Muscle of arm (tissue), 14 donors: ENCODE measurements at places on chromosomes 3 and 15.
A peak's percentile ranks its signal among the peaks of the same experiment; 100 is the strongest.

- DNase-seq: no peak
Observed at GRCh38 chr3:171194965-171195364, 168.4 kb upstream of the SLC2A2 start.

GRCh38 chr3:50095352-50095998, 6.8 kb downstream of the RBM5 start:
- DNase-seq: no peak

- no peak for DNase-seq
Observed at GRCh38 chr15:50747523-50747922, 18.0 kb downstream of the SPPL2A start.

GRCh38 chr3:39716849-39717248, 92.6 kb upstream of the MYRIP start:
- no peak for DNase-seq

- no peak for DNase-seq
Observed at GRCh38 chr3:40120806-40121205, 188.7 kb upstream of the EIF1B start.

- DNase-seq: no peak
Observed at GRCh38 chr3:3027976-3028567, 82.1 kb downstream of the IL5RA start.

DNA sequence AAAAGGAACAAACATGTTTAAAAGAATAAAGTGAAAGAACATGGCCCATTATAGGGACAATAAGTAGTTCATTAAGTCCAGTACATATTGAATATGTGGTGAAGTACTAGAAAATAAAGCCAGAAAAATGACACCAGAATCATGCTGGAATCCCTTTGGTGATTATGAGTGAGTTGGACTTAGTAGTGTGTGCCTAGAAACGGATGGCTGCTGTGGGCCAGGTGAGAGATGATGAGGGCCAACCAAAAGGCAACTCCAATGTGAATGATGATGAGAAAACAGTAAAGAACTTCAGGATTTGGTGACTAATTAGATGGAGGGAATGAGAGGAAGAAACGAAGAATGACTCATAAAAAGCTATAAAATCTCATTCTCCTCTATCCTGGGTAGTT, 3.3 kb downstream of the CRYGS start:
- DNase-seq: no peak

DNA sequence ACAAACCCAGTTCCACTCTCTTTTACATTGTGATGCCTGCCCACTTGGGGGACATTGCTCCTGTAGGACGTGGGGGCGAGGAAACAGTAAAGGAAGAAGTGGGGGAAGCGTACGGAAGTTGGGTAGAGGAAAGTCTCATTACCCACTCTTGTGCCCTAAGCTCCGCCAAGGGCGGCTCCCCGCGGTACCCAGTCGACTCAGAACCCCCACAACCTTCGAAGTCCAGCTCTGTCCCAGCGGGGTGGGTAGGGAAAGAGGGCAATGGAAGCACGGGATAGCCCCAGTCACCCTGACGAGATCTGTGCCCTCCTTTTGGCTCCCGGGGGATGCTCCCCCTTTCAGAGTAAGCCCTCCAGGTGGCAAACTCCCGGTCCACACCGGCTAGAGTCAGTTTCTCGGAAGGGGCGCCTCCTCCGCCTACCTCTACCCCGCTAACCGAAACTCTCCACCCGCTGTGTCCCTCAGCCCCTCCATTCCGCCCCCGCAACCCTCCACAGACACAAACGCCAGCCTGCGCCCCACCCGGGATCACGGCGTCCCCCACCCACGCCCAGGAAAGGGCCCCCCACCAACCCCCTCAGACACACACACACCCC, 527 bp downstream of the CSNK1G1 start:
- peak; percentile 19 for DNase-seq

- DNase-seq: peak; percentile 63
Observed at GRCh38 chr15:74901612-74902063, 5.0 kb downstream of the FAM219B start.

DNA sequence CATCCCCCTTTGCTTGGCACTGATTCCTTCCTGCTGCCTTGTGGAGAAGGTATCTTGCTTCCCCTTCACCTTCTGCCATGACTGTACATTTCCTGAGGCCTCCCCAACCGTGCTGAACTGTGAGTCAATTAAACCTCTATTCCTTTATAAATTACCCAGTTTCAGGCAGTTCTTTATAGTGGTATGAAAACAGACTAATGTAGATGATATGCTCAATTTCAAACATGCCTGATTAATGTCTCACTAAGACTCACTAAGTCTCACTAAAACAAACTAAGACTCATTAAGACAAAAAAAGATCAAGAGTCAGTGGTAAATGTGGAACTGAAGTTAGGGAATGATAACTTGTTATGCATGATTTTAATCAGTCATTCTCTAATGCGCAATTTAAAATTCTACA, 606.6 kb downstream of the RBMS3 start:
- DNase-seq: no peak

DNA sequence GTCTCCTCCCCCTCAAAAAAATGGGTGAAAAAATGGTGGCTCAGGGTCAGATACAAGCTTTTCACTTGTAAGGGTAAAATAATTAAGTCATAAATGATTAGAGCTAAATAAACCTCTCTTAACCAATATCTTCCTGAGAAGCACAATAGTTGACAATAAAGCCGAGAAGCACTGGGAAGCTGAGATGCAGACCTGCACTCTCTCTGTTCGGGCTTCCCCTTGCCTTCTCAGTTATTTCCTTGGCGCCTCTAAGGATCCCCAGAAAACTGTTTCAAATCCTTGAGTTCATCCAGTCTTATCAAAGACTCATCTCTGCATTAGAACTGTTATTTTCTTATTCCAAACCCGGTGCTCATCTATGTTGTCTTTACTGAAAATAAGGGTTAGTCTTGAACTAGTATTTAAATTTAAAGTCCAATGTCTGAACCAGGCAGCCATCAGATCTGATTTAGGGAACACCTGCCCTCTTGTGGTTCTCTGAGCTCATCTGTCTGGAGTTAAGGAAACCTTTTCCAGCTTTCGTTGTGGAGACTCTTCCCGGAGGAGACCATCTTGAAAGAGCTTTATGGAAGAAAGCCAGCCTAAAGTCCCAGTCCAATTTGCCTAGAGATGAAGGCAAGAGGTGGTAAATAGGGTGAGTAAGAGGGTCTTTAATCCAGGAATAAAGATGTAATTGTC, 256.4 kb upstream of the MCTP2 start:
- DNase-seq: no peak
